ENCODE measurements at places on chromosomes 2 and 18. TPM values are rescaled to one million over a fixed set of nuclear protein-coding genes. Genes with fewer than 3 reads are reported as not detected.

The NEB gene
- 0.09 TPM for total RNA-seq

The WDR75 gene
- 121 TPM for total RNA-seq

The OSR1 gene
- total RNA-seq = not detected

The CGREF1 gene
- 15.1 TPM for total RNA-seq

The UCN gene
- 1.9 TPM for total RNA-seq

The SERPINB11 gene
- not detected for total RNA-seq

The FOXD4L1 gene
- 0.17 TPM for total RNA-seq

The SIGLEC15 gene
- not detected for total RNA-seq

The ERBB4 gene
- total RNA-seq = not detected

The CDH2 gene
- 0.07 TPM for total RNA-seq

The SNX17 gene
- 120 TPM for total RNA-seq

The PDE11A gene
- not detected for total RNA-seq

The NCKAP1 gene
- 14.5 TPM for total RNA-seq

The SERPINB13 gene
- total RNA-seq = not detected

The LRRTM1 gene
- not detected for total RNA-seq

The KLHL30 gene
- total RNA-seq = not detected

The TCF23 gene
- not detected for total RNA-seq

The DYSF gene
- not detected for total RNA-seq

The CCDC148 gene
- total RNA-seq = not detected

The ALLC gene
- not detected for total RNA-seq

The POLE4 gene
- total RNA-seq = 53.1 TPM

The CNDP1 gene
- total RNA-seq = not detected

The SPRED2 gene
- total RNA-seq = 7.7 TPM

DNA sequence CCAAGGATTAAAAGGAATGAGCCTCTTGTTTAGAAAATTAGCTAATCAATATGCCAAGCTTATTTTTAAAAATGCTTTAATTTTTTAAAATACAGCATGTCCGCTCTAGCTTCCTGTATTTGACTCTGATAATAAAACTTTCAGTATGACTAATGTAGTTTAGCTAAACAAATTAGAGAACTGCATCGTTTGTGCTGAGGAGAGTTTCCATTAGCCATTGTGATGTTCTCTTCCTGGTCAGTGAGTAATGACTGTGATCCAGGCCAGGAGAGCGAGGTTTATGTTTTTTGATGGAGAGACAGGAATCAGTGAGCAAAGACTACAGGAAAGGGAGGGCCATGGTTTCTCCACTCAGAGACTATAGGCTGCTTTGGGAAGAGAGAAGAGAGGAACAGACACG, 237.2 kb upstream of the ETAA1 start:
- H3K4me3 ChIP-seq = no peak overlapping the region
- H3K27me3 ChIP-seq = no peaks in the 10 kb centered on the region
- no peak for DNase-seq
- H3K36me3 ChIP-seq = no peaks in the 10 kb centered on the region
- no peaks in the 10 kb centered on the region for H3K4me1 ChIP-seq

- no peak overlapping the region for H3K4me3 ChIP-seq
- no peak for DNase-seq
- peaks cover 6% of the 10 kb centered on the region for H3K4me1 ChIP-seq
- H3K27me3 ChIP-seq = peaks cover 2% of the 10 kb centered on the region
- no peaks in the 10 kb centered on the region for H3K36me3 ChIP-seq
- no peak overlapping the region for H3K27ac ChIP-seq
These were observed 166.7 kb downstream of the SH3RF3 start for GRCh38 chr2:109295781-109296117.

GRCh38 chr18:1968801-1969498, 602.4 kb downstream of the METTL4 start:
- no peaks in the 10 kb centered on the region for H3K27me3 ChIP-seq
- H3K4me3 ChIP-seq = no peak overlapping the region
- no peak overlapping the region for H3K27ac ChIP-seq
- no peaks in the 10 kb centered on the region for H3K36me3 ChIP-seq
- DNase-seq = no peak

- H3K4me1 ChIP-seq = peaks cover 17% of the 10 kb centered on the region
- H3K36me3 ChIP-seq = no peaks in the 10 kb centered on the region
- no peak overlapping the region for H3K4me3 ChIP-seq
- no peak for DNase-seq
These were observed 34.8 kb upstream of the SPATA3 start for GRCh38 chr2:230961091-230961491.

DNA sequence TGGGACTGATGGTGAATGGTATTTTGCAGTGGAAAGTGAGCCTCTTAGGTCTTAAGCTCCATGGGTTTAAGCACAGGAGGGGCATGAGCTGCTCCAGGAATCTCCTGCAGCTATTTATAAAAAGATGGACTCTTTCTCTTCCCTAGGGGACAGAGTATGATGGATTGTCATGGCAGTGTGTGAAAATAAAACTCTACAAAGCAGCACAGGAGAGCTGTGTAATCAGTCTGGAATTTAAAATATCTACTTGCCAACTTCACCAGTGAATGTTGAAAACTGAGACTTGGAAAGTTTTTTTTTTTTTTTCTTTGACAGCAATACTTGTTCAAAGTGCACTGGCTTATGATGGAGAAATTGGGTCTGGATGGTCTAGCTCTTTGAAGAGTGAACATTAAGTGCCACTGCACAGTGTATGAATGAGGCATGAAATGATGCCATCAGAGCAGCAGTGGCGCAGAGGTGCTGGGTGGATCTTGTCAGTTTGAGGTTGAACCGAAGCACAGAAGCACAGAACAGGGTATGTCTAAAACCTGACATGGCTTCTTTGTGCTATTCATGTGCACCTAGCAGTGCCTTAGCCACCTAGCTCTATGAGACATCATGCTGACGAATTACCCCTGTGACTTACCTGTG, 245.4 kb downstream of the PTPRM start:
- H3K4me3 ChIP-seq = no peak overlapping the region
- H3K4me1 ChIP-seq = no peaks in the 10 kb centered on the region
- H3K27me3 ChIP-seq = no peaks in the 10 kb centered on the region
- DNase-seq = peak; percentile 30

DNA sequence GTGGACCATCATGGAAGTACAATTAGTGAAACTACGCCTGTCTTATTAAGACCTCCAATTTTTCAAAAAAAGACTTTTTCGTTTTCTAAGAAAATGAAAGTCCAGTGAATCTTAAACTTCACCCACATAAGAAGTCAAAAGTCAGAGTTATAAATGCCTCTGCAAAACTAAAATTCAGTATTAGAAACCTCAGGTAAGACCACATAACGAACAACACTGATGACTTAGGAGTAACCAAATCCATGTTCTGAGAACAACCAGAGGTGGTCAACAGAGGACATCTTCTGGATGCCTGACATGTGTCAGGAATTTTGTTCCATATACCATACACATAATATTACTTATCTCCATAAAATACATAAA, 62.4 kb downstream of the RPL31 start:
- no peak for DNase-seq
- no peaks in the 10 kb centered on the region for H3K36me3 ChIP-seq
- H3K4me3 ChIP-seq = no peak overlapping the region

DNA sequence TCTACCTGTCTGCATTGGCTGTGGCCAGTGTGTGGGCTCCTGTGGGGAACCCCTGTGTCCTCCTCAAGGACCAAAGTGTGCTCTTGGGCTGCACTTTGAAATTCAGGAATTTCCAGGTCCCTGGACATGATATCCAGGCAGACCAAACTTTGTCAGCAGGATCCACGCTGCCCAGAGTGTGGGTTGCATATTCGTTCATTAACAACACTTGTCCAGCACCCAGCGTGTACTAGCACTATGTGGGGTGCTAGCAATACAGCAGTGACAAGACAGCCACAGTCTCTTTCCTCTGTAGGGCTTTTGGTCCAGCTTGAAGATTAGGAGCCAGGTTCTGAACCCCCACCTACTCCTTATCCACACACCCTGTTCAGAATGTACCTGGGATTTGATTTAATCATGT, 304.5 kb downstream of the ZNF521 start:
- no peaks in the 10 kb centered on the region for H3K36me3 ChIP-seq
- no peak overlapping the region for H3K27ac ChIP-seq
- no peaks in the 10 kb centered on the region for H3K4me1 ChIP-seq
- DNase-seq = no peak
- no peak overlapping the region for H3K4me3 ChIP-seq
- no peaks in the 10 kb centered on the region for H3K27me3 ChIP-seq

DNA sequence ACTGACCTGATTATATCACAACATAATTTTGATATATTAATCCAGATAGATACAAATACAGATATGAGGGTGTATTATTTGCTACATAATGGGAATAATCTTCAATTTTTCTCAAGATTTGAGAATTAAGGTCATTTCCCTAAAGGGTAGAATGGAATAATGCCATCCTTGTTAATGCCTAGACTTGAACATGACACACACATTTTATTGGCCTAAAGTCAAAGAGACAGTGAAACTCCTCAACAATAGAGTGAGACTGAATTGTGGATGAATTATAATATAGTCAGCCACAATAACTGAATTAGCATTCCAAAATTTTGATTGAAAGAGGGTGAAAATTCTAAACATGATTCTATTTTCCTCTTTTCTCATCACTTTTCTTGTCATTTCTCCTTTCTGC, 506.0 kb upstream of the CDH2 start:
- no peaks in the 10 kb centered on the region for H3K36me3 ChIP-seq
- no peaks in the 10 kb centered on the region for H3K27me3 ChIP-seq
- H3K27ac ChIP-seq = no peak overlapping the region

GRCh38 chr2:134493797-134494196, 225.0 kb downstream of the TMEM163 start:
- no peak overlapping the region for H3K27ac ChIP-seq
- peaks cover 6% of the 10 kb centered on the region for H3K27me3 ChIP-seq
- H3K4me3 ChIP-seq = no peak overlapping the region

GRCh38 chr2:181399027-181399426, 58.2 kb upstream of the ITGA4 start:
- peaks cover 22% of the 10 kb centered on the region for H3K4me1 ChIP-seq
- no peak for DNase-seq
- no peaks in the 10 kb centered on the region for H3K27me3 ChIP-seq
- no peak overlapping the region for H3K4me3 ChIP-seq
- peaks cover 2% of the 10 kb centered on the region for H3K36me3 ChIP-seq

DNA sequence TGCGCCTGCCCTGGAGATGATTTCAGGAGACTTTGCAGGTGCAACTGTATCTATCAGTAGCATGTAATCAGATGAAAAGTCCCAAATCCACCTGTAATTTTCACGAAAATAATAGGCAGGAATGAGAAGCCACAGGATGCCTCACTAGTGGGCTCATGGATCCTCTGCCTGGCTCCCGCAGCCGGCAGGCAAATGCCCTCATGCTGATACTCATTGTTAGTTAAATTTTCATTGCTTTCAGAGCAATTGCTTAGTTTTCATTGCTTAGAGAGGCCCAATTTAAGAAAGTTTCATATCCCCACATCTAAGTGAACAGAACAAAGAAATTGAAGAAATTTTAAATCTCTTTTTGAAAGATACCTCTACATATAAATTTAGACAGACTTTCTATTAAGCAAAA, 57.6 kb upstream of the CTDP1 start:
- DNase-seq = no peak
- H3K36me3 ChIP-seq = no peaks in the 10 kb centered on the region
- peaks cover 2% of the 10 kb centered on the region for H3K27me3 ChIP-seq
- no peak overlapping the region for H3K4me3 ChIP-seq
- no peak overlapping the region for H3K27ac ChIP-seq

- H3K27ac ChIP-seq = no peak overlapping the region
- no peaks in the 10 kb centered on the region for H3K27me3 ChIP-seq
- no peaks in the 10 kb centered on the region for H3K4me1 ChIP-seq
- H3K36me3 ChIP-seq = peaks cover 4% of the 10 kb centered on the region
- no peak for DNase-seq
These were observed 33.7 kb downstream of the SPAG16 start for GRCh38 chr2:213317929-213318328.

GRCh38 chr2:155157065-155157464, 458.6 kb downstream of the KCNJ3 start:
- no peak for DNase-seq
- no peak overlapping the region for H3K27ac ChIP-seq
- no peaks in the 10 kb centered on the region for H3K36me3 ChIP-seq
- no peak overlapping the region for H3K4me3 ChIP-seq
- no peaks in the 10 kb centered on the region for H3K4me1 ChIP-seq

- peaks cover 5% of the 10 kb centered on the region for H3K36me3 ChIP-seq
- H3K4me1 ChIP-seq = peaks cover 12% of the 10 kb centered on the region
- H3K4me3 ChIP-seq = no peak overlapping the region
- no peak overlapping the region for H3K27ac ChIP-seq
- no peaks in the 10 kb centered on the region for H3K27me3 ChIP-seq
These were observed 56.5 kb downstream of the HPCAL1 start for GRCh38 chr2:10359246-10359645.

GRCh38 chr2:45170191-45171135, 161.2 kb upstream of the SIX2 start:
- no peak for DNase-seq
- peaks cover 2% of the 10 kb centered on the region for H3K4me1 ChIP-seq
- no peak overlapping the region for H3K27ac ChIP-seq
- no peak overlapping the region for H3K4me3 ChIP-seq
- no peaks in the 10 kb centered on the region for H3K36me3 ChIP-seq
- H3K27me3 ChIP-seq = peaks cover 64% of the 10 kb centered on the region

DNA sequence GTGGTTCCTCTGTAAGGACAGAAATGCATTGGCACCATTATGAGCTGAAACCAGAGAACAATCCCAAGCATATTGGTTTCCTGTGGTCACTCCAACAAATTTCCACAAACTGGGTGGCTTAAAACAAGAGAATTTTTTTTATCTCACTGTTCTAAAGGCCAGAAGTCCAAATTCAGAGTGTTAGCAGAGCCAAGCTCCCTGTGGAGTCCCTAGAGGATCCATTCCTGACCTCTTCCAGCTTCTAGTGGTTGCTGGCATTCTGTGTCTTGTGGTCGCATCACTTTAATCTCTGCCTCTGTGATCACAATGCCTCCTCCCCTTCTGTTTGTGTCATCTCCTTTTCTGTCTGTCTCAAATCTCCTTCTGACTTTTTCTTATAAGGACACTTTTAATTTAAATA, 380.3 kb downstream of the NYAP2 start:
- no peak overlapping the region for H3K4me3 ChIP-seq
- no peaks in the 10 kb centered on the region for H3K27me3 ChIP-seq

- H3K36me3 ChIP-seq = no peaks in the 10 kb centered on the region
- no peak for DNase-seq
- peaks cover 1% of the 10 kb centered on the region for H3K4me1 ChIP-seq
- peaks cover 15% of the 10 kb centered on the region for H3K27me3 ChIP-seq
- H3K27ac ChIP-seq = no peak overlapping the region
These were observed 54.4 kb downstream of the FAM178B start for GRCh38 chr2:96931966-96932365.

GRCh38 chr2:121360566-121361300, 75.7 kb upstream of the TFCP2L1 start:
- H3K4me3 ChIP-seq = no peak overlapping the region
- DNase-seq = no peak
- no peaks in the 10 kb centered on the region for H3K27me3 ChIP-seq
- H3K36me3 ChIP-seq = peaks cover 47% of the 10 kb centered on the region
- peaks cover 3% of the 10 kb centered on the region for H3K4me1 ChIP-seq

- H3K4me1 ChIP-seq = no peaks in the 10 kb centered on the region
- no peak overlapping the region for H3K4me3 ChIP-seq
- no peak for DNase-seq
- H3K27me3 ChIP-seq = no peaks in the 10 kb centered on the region
- no peak overlapping the region for H3K27ac ChIP-seq
These were observed 446.1 kb upstream of the MYT1L start for GRCh38 chr2:2777213-2777612.

- H3K36me3 ChIP-seq = no peaks in the 10 kb centered on the region
- H3K4me3 ChIP-seq = no peak overlapping the region
- peaks cover 8% of the 10 kb centered on the region for H3K4me1 ChIP-seq
- no peak overlapping the region for H3K27ac ChIP-seq
- H3K27me3 ChIP-seq = peaks cover 16% of the 10 kb centered on the region
These were observed 32.3 kb downstream of the SLC9A4 start for GRCh38 chr2:102505290-102505689.

- no peaks in the 10 kb centered on the region for H3K27me3 ChIP-seq
- H3K27ac ChIP-seq = no peak overlapping the region
- H3K36me3 ChIP-seq = peaks cover 6% of the 10 kb centered on the region
- no peak overlapping the region for H3K4me3 ChIP-seq
- peaks cover 19% of the 10 kb centered on the region for H3K4me1 ChIP-seq
These were observed 14.5 kb upstream of the NCK2 start for GRCh38 chr2:105730170-105730569.

All from activated CD4-positive, alpha-beta T cell treated with anti-CD3 and anti-CD28 coated beads, Interleukin-2, amount 10 ng/mL, durations not matched to agents 24 days and 14 days (primary cell).